NCI-H1930 (cell line): ENCODE measurements at places on chromosomes 7 and 10.

- DNase-seq: no peak
Observed at GRCh38 chr7:45146531-45147379, 10.8 kb upstream of the RAMP3 start.

GRCh38 chr10:77505431-77506334 lies 131.9 kb downstream of the KCNMA1 start:
- no peak for DNase-seq

GRCh38 chr7:91537260-91538152 lies 273.3 kb downstream of the FZD1 start:
- DNase-seq: no peak

DNA sequence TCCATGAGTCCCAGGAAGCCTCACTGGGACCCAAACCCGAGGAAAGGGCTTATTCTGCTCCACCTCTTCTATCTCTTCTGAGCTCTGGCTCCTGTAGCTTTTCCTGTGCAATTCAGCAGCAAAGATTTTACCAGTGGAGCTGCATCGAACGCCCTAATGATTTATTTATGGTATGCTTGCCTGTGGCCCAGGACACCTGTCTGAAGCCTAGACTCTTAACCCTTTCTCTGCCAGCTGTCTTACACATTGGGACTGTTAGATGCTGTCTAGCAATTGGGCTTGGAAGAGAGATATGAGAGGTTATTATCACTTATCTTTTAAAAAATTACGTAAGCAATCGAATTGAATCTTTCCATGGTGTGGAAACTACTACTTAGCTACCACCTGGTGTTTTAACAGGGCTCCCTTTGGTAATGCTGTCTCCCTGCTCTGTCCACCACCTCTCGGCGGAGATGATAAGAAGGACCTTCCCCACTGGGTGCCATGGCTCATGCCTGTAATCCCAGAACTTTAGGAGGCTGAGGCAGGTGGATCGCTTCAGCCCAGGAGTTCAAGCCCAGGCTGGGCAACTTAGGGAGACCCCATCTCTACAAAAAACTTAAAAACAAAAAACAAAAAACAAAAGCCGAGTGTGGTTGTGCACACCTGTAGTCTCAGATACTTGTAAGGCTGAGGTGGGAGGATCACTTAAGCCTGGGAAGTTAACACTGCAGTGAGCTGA lies 8.8 kb downstream of the ACSL5 start:
- DNase-seq: no peak

DNA sequence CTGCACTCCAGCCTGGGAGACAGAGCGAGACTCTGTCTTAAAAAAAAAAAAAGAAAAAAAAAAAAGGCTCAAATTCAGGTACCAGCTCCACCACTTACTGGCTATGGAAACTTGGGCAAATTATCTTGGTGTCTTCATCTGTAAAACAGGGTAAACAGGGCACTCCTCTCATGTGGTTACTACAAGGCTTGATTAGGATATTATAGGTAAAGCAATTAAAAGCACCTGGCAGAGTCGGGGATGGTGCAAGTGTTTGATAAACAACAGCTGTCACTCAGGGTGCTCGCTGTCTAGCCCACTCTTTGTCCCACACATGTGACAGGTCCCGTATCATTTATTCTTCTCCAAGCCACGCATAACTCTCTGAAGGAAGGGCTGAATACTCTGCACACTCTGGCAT lies 96.9 kb downstream of the SORBS1 start:
- no peak for DNase-seq

GRCh38 chr10:99993701-99994689 lies 15.8 kb downstream of the DNMBP start:
- no peak for DNase-seq

DNA sequence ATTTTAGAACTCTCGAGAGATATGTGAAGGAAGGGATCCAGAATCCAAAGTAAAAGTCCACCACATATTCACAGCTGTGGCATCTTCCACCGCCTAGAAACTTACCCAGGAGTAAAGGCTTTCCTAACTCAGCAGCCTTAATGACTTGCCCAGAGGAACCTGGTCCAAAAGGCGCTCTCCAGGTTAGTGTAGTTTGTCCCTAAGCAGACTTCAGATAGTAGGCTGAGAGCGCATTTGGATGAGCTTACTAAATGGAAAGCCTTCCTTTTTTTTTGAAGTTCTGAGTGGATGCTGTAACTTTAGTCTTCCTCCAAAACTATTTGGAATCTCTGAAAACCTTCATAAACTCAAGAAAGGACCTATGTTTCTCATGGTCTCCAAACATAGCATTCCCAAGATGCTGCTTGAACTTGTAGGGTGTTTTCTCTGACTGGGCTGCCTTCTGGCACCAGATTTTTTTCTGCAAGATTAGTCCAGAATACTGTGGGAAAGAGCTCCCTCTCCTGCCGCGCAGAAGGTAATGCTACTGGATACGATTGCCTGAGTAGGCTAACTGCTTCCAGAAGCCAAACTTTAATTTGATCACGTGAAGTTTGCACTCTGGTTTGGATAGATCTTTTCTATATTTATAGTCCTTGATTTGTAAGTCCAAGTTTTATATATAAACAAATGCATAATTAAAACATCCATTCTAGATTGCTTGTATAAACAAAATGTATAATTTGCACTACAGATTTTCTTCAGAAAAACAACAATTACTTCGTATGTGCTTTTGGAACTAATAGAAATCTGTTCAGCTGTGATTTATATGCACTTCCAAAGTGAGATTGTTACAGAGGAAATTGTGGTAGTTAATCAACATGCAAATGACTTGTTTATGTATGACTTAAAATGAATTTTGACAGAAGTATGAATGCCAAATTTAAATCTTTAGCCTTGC lies 19.6 kb upstream of the GPR37 start:
- DNase-seq: no peak

GRCh38 chr7:79292834-79293233 lies 160.6 kb downstream of the MAGI2 start:
- no peak for DNase-seq

DNA sequence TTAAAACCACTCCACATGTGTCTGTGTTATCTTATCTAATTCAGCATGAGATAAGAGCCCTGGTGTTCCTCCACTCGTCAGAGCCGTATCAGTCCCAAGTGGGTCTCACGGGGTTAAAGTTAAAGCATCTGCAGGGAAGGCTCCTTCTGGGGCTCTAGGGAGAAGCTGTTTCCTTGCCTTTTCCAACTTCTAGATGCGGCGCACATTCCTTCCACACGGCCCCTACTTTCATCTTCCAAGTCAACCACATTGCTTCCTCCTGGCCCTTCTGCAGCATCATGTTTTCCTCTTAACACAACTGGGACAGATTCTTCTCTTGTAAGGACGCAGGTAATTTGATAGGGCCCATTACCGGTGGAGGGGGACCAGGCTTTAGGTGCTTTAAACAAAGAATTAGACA lies 620.1 kb upstream of the DPP6 start:
- no peak for DNase-seq

GRCh38 chr7:25515633-25516275 lies 287.5 kb upstream of the NPVF start:
- DNase-seq: no peak

- DNase-seq: no peak
Observed at GRCh38 chr10:49734676-49735075, 27.4 kb downstream of the OGDHL start.

GRCh38 chr10:86520871-86521677 lies 518 bp downstream of the WAPL start:
- DNase-seq: no peak

GRCh38 chr7:18157233-18157632 lies 129.6 kb upstream of the PRPS1L1 start:
- DNase-seq: no peak

DNA sequence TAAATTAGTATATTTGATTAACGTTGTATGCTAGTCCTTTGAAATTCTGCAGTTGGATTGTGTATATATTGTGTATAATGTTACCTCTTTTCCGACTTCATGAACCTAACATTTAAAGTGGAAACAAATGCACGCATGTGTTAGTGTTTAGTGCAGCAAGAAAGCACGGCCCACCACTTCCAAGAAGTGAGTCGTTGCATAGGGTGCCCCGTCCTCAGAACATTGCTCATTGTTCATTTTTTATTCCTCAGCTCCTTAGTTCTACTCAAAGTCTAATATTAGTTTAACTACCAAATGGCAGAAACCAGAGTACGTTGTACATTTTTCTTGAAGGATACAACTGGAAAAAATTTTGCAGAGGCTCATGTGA lies 407.6 kb downstream of the AUTS2 start:
- DNase-seq: no peak

- no peak for DNase-seq
Observed at GRCh38 chr10:7483848-7484247, 73.0 kb upstream of the SFMBT2 start.

- DNase-seq: no peak
Observed at GRCh38 chr10:50613726-50614443, 9.9 kb downstream of the SGMS1 start.

- no peak for DNase-seq
Observed at GRCh38 chr7:73900286-73900685, 39.3 kb downstream of the TMEM270 start.

- no peak for DNase-seq
Observed at GRCh38 chr7:69502358-69502757, 95.9 kb upstream of the AUTS2 start.

DNA sequence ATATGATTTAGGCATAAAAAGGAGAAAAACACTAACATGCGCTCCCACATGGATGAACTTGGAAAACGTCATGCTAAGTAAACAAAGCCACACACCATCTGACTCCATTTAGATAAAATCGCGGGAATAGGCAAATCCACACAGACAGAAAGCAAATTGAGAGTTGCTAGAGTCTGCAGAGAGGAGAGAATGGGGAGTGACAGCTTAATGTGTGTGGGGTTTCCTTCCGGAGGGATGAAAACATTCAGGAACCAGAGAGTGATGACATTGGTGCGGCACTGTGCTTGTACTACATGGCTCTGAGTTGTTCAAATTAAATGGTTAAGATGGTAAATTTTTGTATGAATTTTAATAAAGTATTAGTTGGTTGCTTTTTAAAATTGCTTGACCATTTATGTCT lies 482.9 kb upstream of the AKR1E2 start:
- no peak for DNase-seq

DNA sequence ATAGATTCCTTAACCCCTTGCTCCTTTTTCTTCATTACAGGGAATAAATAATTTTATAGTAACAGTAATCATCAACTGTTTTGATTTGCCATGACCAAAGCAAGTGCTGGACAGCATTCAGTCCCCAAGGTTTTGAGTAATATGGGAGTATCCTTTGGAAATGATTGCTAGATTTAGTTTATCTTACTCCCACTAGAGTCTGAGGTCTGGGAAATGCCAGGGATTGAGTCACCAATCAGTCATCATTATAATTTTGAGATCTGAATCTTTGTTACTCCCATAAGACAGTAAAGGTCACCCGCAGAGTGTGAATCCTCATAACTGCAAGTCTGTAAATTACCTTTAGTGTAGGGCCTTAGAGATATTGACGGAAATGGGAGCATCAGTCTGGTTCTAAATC lies 133.7 kb upstream of the SEMA3E start:
- DNase-seq: no peak

DNA sequence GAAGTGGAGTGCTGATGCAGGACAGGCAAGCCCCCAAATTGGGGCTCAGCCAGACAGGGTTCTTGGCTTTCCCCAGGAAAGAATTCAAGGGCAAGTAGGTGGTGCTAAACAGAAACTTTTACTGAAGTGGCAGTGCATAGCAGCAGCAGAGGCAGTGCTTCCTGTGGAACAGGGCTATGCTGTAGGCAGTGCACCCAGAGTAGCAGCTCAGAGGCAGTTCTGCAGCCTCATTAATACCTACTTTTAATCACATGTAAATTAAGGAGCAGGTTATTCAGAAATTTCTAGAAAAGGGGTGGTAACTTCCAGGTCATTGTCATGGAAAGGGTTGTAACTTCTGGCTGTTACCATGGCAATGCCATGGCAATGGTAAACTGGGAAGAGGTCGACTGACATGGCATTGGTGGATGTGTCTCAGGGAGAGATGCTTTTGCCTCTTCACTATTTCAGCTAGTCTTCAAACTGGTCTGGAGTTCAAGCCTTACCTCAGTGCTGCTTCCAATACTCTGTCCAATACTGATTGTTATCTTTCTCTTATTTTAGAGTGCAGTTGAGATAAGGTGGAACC lies 29.2 kb downstream of the PRSS58 start:
- no peak for DNase-seq

GRCh38 chr10:31011665-31012022 lies 20.0 kb downstream of the ZNF438 start:
- DNase-seq: no peak

GRCh38 chr10:98664329-98665042 lies 217.8 kb upstream of the HPS1 start:
- no peak for DNase-seq

DNA sequence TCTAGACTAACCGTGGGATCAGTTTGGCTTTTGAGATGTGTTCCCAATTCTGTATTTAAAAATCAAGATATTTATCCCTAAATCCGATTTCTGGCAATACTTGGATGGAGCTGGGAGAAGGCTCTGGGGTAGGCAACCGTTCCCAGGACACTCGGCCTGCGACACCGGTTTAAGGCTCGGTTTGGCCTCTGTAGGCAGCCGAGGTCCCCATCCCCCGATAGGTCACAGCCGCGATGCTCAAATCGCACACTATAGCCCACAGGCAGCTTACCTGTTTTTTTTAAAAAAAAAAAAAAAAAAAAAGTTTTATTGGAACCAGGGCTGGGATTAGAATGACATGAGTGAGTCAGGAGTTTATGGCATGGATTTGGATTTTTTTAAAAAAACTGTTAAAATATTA lies 729 bp upstream of the TAF3 start:
- DNase-seq: no peak

GRCh38 chr7:20019757-20020432 lies 197.3 kb downstream of the MACC1 start:
- no peak for DNase-seq

DNA sequence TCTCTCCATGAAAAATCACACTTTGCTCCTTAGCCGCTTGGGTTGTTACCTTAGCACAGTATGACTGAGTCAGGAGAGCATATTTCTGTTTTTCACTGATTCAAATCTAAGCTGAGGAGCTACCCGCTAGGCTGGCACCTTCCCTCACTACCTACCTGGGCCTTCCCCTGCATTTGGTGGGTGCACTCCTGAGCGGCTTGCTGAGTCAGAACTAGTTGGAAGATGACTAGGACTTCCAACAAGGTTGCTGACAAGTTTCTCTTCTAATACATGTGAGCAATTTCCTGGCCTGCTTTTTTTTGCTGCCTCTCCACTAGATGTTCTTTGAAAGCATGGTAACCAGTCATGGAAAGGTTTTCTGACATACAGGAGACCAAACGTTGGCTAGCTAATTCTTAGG lies 43.8 kb upstream of the SEC61G start:
- DNase-seq: no peak

DNA sequence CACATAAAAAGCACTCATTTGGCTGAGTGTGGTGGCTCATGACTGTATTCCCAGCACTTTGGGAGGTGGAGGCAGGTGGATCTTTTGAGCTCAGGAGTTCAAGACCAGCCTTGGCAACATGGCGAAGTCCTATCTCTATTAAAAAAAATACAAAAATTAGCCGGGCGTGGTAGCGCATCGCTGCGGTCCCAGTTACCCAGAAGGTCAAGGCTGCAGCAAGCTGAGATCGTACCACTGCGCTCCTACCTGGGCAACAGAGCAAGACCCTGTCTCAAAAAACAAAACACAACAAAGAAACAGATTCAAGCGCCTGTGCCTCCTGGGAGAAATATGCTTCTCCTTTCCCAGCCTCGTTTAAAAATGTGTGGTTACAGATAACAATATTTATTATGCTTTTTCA lies 2.2 kb upstream of the ABCF2 start:
- DNase-seq: no peak

- no peak for DNase-seq
Observed at GRCh38 chr7:372932-373791, 83.2 kb downstream of the FOXL3 start.
